Peyer's patch (tissue), 4 donors: ENCODE measurements at places on chromosomes 4 and X.

GRCh38 chr4:73998040-73999011 is at the start of gene CXCL5:
Gene CXCL5, minus strand, starts transcription at chr4:73998677. Its CDS starts 96 bp downstream, at chr4:73998581.
- no peak within 1 kb of the TSS for H3K27ac ChIP-seq
- no peaks in the 10 kb centered on the region for H3K36me3 ChIP-seq
- no peaks in the 10 kb centered on the region for H3K4me1 ChIP-seq

DNA sequence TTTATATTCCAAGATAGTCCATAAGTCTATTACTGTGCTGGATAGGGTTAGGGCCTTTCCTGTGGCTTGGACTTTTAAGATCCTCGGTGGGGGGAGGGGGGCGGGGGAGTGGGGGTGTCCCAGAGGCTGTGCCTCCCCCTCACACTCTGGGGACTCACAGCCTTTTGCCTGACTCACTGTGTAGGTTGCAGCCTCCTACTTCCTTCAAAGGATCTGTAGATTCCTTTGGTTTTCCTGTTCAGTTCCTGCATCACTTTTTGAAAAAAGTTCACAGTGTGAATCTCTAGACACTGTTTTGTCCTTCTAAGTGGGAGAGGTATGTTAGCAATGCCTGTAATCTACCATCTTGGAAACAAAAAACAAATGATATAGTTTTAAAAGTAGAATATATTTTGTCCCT is 999.9 kb downstream of the GLUD2 start:
- H3K4me1 ChIP-seq, result no peaks in the 10 kb centered on the region
- H3K4me3 ChIP-seq, result no peak overlapping the region
- no peaks in the 10 kb centered on the region for H3K36me3 ChIP-seq
- no peak for DNase-seq

GRCh38 chr4:86757468-86757867 is 91.7 kb downstream of the SLC10A6 start:
- H3K4me1 ChIP-seq, result no peaks in the 10 kb centered on the region
- no peaks in the 10 kb centered on the region for H3K27me3 ChIP-seq
- no peak for DNase-seq

GRCh38 chrX:18698737-18699650 is 8.5 kb upstream of the PPEF1 start:
- no peak for DNase-seq
- no peak overlapping the region for H3K27ac ChIP-seq
- no peak overlapping the region for H3K4me3 ChIP-seq
- no peaks in the 10 kb centered on the region for H3K4me1 ChIP-seq
- H3K36me3 ChIP-seq, result no peaks in the 10 kb centered on the region

- no peaks in the 10 kb centered on the region for H3K36me3 ChIP-seq
- no peaks in the 10 kb centered on the region for H3K4me1 ChIP-seq
- DNase-seq, result peak; percentile 74
- no peaks in the 10 kb centered on the region for H3K27me3 ChIP-seq
- peak within 1 kb of the TSS; percentile 75 for H3K4me3 ChIP-seq
These were observed at the start of gene FAM120C for GRCh38 chrX:54182864-54183613. Gene FAM120C, minus strand, starts transcription at chrX:54183254. Its CDS starts 56 bp downstream, at chrX:54183198.

GRCh38 chrX:117996918-117997480 is 119.6 kb downstream of the KLHL13 start:
- H3K27me3 ChIP-seq, result no peaks in the 10 kb centered on the region
- H3K27ac ChIP-seq, result no peak overlapping the region
- H3K36me3 ChIP-seq, result no peaks in the 10 kb centered on the region

- DNase-seq, result no peak
- no peak overlapping the region for H3K27ac ChIP-seq
- H3K36me3 ChIP-seq, result no peaks in the 10 kb centered on the region
These were observed 157.1 kb upstream of the CLNK start for GRCh38 chr4:10841697-10842096.

DNA sequence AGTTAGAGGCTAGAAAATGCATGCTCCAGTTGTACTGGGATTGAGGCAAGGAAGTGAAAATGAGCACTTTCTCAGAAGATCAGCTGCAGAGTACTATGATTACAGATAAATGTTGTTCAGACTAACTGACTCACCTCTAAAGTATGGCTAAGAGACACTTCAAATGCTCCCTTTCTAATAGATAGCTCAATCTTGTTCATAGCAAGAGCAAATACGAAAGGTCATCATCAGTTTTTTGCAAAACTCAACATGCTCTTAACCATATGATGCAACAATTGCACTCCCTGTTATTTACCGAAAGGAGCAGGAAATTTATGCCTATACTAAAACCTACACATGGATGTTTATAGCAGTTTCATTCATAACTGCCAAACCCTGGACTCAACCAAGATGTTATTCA is 838.4 kb upstream of the INTU start:
- DNase-seq, result no peak
- H3K36me3 ChIP-seq, result no peaks in the 10 kb centered on the region
- no peak overlapping the region for H3K4me3 ChIP-seq
- H3K4me1 ChIP-seq, result no peaks in the 10 kb centered on the region

DNA sequence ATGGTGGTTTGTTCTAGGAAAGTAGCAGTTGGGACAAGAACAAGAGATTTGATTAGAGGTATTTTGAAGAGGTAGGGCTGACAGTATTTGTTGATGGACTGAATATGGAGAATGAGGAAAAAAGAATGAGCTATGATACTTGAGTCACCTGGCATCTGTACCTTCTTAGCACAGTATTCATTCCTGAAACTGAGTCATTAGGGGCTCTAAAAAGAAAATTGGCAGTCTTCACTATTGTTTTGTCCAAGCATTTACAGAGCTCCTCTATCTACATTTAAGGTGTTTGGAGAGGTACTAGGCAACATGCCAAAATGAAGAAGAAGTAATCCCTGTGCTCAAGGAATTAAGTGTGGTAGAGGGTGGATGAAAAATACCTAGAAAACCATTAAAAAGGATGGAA is 165.8 kb downstream of the SHROOM4 start:
- no peaks in the 10 kb centered on the region for H3K27me3 ChIP-seq
- H3K4me1 ChIP-seq, result no peaks in the 10 kb centered on the region
